Jurkat, Clone E6-1 (cell line): ENCODE measurements at places on chromosomes 1 and 21.

DNA sequence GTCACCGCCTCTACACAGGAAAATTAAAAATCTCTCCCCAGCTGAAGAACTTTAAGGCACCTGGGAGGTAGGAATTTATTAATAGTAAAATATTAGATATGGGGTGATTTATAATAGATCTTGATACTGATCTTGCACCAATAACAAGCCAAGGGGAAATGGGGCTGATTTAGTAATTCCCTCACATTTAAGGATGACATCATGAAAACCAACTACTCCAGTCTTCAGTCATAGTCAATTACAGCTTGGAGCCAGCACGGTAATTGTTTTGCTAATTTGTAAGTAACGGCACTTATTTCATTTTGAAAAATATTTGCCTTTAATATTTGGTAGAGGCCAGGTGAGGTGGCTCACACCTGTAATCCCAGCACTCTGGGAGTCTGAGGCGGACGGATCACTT lies 92.8 kb downstream of the TGFBR3 start:
- DNase-seq = no peak

- DNase-seq = no peak
Measured at GRCh38 chr1:50426108-50426700, 3.0 kb upstream of the DMRTA2 start.

DNA sequence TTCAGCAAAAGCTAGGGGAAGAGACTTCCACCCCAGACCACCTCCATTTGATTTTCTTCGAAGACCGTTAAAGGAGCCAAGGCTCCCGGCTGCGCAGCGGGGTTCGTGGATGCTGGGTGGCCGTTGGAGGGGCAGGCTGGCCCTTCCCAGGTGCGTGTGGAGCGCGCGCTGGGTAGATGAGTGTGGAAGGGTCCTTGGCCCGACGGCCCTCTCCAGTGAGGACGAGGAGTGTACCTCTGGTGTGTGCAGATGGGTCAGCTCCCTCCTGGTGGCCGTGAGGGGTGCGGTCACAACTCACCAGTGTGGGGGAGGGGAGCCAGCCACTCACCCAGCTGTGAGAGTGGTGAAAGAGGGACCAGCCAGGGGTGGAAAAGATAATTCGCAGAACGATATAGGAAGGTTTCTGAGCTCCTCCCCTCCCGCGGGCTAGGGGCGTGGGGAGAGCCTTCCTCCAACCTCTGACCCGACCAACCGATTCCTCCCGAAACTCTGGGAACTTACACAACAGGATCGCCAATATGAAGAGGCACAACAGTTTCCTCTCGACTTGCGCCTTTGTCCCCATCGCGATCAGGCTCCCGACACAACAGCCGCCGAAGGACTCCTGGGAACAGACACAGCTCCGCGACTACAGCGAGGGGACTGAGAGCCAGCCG lies at the start of gene F11R:
TSS of gene F11R (minus strand) at position 644 of the 656 bp plus-strand sequence. CDS start at position 565, 79 bp downstream.
- no peak for DNase-seq

- DNase-seq = no peak
Measured at GRCh38 chr21:14040386-14040785, 170.4 kb downstream of the LIPI start.

DNA sequence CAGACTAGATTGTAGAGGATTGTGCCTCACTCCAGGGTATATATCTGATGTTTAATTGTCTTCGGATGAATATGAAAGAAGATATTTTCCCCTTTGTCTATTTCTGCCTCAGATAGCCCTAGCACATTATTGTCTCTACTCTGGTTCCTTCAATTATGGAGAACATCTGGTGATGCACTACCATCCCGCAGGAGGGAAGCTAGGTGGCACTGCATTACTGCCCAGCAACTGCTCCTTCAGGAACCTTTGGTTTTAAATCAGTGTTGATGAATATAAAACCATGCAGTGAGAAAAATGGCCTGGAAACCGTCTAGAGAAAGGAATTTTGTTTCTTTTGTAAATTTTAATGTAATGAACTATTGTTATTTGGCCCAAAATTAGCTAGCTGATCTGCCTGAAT lies 68.5 kb downstream of the GPR88 start:
- no peak for DNase-seq

GRCh38 chr1:15963363-15963967 lies 12.4 kb downstream of the ZBTB17 start:
- DNase-seq = no peak

- no peak for DNase-seq
Measured at GRCh38 chr21:29335720-29336119, 37.0 kb downstream of the BACH1 start.

DNA sequence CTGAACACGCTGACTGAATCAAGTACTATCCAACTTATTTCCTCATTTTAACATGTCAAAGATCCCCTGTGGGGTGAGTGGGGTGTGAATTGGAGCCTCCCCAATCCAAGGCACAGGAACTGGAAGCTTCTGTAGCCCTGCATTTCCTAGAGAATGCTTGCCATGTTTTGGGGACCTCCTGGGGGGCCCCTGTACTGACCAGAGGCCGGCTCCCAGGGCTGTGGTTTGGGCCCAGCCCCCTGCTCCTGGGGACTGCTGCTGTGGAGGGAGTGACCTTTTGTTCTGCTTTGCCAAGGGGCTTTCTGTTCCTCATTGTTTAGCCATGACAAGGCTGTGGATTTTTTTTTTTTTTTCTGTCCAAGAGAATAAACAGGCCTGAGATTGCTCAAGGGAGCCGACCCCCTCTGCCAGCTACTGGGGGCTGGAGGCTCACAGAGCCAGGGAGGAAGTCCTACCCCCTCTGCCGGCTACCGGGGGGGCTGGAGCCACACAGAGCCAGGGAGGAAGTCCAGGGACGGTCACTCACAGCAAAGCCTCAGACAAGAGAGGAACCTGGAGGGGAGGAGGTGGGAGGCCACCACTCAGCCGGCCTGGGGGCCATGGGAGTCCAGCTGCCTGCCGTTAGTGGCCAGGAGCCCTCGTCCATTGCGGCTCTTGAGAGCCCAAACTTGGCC lies 17.4 kb downstream of the TNFRSF1B start:
- DNase-seq = no peak

DNA sequence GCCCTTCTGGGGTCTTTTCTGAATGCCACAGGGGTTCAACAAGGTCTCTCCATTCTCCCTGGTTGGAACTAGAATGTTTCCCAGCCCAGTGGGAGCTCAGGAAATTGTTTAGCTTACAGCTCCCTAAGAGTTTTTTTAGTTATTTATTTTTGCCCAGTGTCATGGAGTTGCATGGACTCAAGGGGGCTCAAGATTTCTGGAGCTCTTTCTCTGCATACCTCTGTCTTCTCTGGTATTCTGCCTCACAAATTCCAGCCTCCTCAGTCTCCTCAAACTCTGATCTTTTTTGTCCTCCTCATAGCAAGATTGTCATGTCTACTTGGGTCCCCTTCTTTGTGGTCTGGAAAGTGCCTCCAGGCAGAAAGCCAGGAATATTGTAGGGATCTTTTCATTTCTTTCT lies 15.9 kb upstream of the PPP2R5A start:
- no peak for DNase-seq
